ENCODE measurements at places on chromosomes 5 and 9.

GRCh38 chr5:96149546-96149945 is 187.9 kb upstream of the ELL2 start:
- DNase-seq = peak; percentile 97

- DNase-seq = no peak
Measured at GRCh38 chr9:99118782-99119466, 14.0 kb downstream of the TGFBR1 start.

- DNase-seq = peak; percentile 79
Measured at GRCh38 chr9:92950359-92950955, 3.1 kb downstream of the FGD3 start.

DNA sequence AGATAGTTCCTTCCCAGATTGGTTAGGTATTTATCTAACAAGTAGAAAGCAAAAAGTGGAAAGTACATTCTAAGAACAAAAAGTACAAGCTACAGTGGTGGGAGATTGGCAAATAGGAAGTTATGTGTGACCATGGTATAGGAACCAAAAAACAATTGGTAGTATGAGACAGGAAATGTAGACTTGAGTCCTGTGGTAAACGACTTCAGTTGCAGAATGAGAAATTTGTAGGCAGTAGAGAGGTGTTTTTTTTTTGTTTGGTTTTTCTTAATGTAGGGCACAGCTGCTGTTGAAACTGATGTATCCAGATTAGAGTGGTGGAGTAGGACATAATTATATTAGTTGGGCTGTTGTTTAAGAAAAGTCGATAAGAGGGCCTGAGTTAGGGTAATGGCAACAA is 72.0 kb downstream of the CCNH start:
- no peak for DNase-seq

- DNase-seq = no peak
Measured at GRCh38 chr5:124733329-124733650, 13.1 kb downstream of the ZNF608 start.

GRCh38 chr5:32677023-32677422 is 34.1 kb upstream of the NPR3 start:
- DNase-seq = no peak

DNA sequence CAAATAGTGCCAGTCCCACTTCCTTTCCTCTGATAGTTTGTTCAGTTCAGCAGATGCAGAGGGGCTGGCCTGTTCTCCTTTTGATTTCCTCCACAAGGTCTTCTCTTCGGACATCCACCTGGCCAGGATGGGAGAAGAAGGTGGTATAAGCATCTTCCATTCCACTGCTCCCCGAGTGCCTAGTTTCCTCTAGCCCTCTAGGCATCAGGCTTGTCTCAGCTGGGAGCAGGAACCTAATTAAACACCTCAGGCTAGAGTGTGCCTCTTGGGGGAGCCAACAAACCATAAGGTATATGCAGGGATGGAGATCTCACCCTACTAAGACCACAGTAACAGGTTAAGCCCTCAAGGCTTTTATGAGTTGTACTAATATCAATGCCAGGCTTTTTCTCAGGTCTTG is 835 bp upstream of the DND1 start:
- DNase-seq = no peak

GRCh38 chr5:4977416-4978110 is 162.6 kb upstream of the ADAMTS16 start:
- no peak for DNase-seq

- DNase-seq = no peak
Measured at GRCh38 chr5:127305493-127305892, 14.9 kb downstream of the MEGF10 start.

DNA sequence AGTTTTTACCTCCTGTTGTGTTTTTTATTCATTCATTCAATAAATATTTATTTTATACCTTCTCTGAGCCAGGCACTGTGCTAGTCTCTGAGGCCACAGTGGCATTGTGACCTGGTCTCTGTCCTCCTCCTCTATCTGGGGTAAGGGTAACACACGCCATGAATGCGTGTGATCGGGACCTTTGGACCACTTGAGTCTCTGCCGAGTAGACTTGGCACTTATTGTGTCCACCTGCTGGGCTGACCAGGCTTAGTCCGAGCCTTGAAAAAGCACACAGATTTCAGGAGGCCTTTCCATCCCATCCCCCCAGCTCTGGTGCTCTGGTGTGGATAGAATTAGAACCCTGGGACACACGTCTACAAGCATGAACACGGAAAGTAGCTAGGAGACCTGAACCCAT is 58.7 kb downstream of the ERGIC1 start:
- no peak for DNase-seq

- peak; percentile 35 for DNase-seq
Measured at GRCh38 chr5:32942225-32942989, 231.3 kb downstream of the NPR3 start.

GRCh38 chr9:84874596-84874995 is 205.1 kb downstream of the NTRK2 start:
- DNase-seq = no peak

DNA sequence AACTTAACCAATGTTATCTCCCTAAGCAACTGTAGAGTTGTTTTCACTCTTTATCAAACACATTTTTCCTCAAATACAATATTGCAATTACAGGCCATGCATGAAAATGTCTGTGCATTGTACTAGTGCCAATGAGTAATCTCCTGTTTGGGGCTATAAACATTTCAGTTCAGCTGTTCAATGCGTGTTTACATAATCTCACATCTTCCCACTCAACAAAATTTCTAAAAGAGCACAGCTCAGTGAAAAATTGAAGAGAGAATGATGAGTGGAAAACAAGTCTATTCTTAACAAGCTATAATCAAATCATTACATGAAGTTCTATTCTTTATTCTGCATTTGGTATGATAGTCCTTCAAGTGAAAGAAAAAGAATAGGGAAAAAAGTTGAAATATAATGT is 780.5 kb upstream of the CDH9 start:
- DNase-seq = no peak

DNA sequence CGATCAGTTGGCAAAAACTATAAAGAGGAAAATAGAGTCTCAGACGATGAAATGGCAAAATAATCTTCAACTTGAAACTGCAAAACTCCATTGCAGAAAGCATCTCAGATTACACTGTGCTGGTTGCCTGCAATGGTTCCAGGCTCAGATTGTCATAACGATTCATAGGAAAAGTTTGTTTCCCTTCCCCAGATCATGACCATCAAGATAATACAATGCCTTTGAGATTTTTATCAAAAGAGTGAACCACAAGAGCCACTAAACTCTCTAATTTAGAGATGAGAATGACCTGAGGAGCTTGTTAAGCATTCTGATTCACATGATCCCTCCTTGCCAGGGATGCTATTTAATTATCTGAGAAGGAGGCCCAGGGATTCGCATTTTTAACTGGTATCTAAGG is 52.6 kb upstream of the ITGA1 start:
- no peak for DNase-seq

GRCh38 chr5:168057905-168058304 is 233.5 kb upstream of the WWC1 start:
- DNase-seq = no peak

- DNase-seq = no peak
Measured at GRCh38 chr5:114790403-114790792, 379.3 kb downstream of the TRIM36 start.

- no peak for DNase-seq
Measured at GRCh38 chr9:82949203-82949602, 113.7 kb downstream of the RASEF start.

DNA sequence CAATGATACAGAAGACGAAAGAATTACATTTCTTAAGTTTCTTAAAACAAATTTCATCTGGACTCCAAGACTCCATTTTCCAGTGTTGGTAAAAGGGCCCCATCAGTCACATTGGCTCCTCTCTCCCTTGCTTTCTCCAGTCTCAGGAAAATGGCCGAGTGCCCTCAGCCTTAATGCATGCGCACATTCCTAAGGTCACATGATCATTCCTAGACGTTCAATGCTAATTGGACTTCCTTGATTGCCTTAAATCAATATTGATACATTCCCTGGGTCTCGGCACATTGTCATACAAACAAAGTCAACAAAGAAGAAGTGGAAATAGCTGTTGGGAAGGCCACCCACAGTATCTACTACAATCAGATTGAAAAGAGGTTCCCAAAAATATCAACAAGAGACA is 413.6 kb upstream of the GRAMD2B start:
- DNase-seq = no peak

DNA sequence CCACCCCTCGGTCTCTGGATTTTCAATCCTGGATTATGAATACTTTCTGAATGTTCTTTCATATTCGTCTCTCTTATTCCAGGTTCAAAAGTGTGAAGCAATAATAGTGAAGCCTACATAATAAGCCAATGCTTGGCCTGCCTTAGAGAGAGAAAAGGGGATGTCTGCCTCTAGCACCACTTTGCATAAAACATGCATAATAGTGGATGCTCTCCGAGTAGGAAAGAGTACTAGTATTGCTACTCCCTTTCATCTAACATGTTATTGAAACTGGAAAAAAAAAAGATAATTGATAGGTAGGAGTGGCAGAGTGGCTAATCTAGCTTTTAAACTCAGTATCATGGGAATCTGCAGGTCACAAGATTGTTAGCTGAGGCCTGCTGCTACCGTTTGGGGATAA is 158.1 kb downstream of the SPATA31D1 start:
- no peak for DNase-seq

DNA sequence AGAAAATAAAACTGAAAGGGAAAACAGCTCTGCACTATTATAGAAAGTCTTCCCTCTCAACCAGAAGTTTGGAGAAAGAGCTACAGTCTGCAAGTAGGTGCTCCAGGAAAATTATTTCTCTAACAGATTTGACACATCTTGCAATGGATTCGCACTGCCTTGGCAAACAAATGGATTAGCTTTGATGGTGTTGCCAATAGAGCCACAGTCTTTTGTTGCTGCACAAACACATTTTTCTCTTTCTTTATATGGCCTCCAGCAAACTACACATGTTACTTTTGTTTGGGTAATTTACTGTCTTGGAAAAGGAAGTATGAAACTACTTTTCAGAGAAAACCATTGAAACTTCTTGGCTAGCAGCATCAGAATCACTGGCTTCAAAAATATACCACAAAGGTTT is 523.1 kb downstream of the EFNA5 start:
- no peak for DNase-seq

- no peak for DNase-seq
Measured at GRCh38 chr9:111991179-111991578, 94.6 kb downstream of the UGCG start.

DNA sequence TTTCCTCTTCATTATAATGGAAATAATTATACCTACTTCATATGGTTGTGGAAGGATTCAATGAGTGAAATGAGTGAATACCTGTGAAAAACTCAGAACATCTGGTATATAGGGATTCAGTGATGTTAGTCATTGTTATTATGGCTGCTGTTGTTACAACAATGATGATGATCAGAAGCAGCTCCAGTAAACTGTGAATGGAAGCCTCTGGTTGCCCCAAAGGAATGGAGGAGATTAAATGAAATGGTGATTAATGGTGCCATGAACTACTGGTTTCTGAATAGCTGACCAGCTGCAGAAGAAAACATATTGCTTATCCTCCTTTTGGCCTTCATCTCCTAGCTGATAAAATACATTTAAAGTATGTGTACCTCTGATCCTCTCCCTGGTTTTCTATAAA is 372.0 kb downstream of the ARHGEF28 start:
- DNase-seq = peak; percentile 50

DNA sequence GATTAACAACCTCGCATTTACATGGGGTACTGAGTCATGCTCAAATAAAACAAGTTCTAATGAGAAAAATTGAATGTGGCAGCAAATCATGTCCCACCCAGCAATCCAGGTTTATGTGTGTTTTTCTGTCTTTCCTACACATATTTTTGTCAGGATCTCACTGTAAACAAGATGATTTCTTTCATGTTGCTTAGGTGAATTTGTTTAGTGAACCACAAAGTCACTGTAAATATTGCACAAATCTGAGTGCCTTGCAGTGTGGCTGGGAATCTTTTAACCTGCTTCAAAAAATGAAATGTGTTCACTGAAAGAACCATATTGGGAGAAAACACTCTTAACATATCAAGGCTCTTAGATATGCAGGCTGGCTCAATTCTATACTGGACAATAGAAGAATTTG is 23.1 kb upstream of the ZCCHC7 start:
- DNase-seq = no peak

GRCh38 chr9:36436909-36437308 is 36.8 kb upstream of the RNF38 start:
- DNase-seq = no peak

DNA sequence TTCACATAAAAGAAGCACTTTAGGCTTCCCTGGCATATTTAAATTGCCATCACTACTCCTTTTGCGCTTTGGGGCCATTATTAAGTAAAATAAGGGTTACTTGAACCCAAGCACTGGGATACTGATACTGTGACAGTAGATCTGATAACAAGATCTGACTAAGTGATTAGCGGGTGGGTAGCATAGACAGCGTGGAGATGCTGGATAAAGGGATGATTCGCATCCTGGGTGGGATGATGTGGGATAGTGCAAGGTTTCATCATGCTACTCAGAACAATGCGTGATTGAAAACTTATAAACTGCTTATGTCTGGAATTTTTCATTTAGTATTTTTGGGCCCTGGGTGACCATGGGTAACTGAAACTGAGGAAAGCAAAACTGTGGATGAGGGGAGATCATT is 75.1 kb downstream of the PTTG1 start:
- DNase-seq = peak; percentile 2

- DNase-seq = peak; percentile 90
Measured at GRCh38 chr5:120599576-120599975, 135.5 kb downstream of the PRR16 start.

DNA sequence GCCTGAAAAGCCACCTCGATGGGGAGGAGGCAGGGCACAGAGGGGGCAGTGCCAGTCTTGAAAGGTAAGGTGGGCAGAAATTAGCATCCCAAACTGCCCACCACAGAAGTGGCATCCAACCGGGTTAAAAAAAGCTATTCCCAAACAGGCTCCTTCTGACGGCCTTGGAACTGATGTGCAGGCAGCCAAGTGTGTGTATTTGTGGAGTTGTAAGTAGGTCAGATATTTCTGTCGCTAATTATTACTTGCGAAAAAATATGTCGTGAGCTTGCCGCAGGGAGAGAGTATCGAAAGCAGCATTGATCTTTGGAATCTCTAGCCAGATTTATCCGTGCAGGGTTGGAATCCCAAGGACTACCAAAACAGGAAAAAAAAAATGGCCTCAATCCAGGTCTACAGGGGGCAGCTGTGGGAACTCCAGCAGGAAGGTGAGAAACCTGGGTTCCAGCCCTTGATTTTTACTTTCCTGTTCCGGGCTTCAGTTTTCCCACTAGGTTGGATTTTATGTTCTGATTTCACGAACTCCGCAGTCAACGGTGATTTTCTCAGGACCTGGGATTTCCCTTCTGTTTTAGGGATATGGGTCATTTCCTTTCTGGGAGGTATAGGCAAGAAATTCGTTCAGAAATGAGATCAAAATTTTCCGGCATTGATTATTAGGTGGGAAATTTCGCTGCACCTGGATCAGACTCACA is 200.8 kb downstream of the RGS3 start:
- DNase-seq = no peak
